ENCODE measurements at places on chromosomes 2 and 18.

DNA sequence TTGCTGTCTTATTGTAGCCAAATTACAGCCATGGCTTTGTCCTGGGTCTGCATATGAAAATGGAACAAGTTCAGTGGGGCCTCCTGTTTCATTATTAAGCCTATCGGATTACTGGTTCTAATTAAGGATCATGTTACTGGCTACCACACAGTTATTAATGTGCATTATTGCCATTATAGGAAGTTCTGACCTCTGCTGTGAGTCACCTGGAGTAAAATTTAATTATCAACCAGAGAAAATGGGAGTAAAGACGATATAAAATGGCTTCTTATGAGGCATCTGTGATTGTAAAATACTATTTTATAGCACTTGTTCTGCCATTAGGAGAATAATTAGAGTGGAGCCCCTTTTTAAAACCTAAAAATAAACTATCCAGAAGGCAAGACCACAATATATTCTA lies 143.3 kb upstream of the ITGB6 start:
- no peak for DNase-seq

DNA sequence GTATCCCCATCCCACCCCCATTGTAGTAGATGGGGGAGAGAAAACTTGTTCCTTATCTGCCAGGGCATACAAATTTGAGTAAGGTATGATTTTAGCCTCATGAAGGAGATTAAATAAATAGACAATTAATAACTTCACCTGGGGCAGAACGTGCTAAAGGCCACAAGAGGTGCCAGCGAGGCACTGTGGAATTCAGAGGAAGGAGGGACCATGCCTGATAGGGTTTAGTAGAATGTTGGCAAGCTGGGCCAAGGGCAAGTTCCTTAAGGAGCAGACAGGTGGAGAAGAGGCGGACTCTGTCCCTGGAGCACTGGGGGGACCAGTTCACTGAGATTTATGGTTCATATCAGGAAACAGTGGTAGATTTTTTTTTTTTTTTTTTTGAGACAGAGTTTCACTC lies 22.5 kb downstream of the STAMBP start:
- DNase-seq = no peak

DNA sequence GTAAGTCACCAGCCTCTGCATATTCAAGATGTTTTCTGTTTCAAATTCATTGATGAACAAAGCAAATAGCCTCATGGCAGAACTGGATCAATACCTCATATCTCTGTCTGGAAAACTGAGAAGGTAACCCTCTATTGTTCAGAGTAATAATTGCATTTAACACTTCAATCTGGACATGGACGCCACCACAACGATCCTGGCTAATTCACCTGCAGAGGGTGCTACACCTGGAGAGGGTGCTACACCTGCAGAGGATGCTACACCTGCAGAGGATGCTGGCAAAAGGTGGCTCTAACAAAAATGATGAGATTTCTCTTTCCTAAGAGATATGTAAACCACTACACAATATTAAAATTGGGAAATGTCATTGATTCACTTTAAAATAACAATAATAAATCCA lies 183.1 kb upstream of the HNRNPA3 start:
- no peak for DNase-seq

DNA sequence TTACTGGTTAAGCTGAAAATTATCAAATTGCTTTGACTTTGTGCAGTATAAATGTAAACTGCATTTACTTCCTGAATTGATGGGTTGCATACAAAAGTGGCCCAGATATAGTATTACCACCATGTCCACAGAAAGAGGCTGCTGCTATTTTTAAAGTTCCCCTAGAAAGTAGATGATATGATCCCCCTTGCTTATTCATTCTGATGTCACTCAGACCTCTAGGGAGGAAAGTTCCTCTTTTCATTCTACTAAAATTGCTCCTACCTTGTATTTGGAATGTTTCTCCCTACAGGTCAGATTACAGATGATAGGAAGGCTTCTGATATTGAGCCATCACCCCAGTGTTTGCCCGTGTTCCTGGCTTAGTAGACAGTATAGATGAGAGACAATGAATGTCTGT lies 247.6 kb upstream of the TNP1 start:
- no peak for DNase-seq

DNA sequence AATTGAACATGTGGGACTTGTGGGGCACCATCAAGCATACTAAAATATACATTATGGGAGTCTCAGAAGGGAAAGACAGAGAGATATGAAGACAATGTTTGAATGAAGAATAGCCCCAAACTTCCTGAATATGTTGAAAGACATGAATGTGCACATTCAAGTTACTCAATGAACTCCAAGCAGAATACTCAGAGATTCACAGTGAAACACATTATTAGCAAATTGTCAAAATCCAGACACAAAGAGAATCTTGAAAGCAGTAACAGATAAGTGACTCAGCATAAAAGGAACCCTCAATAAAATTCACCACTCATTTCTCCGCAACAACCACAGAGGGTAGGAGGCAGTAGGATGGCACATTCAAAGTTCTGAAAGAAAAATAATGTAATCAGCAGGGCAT lies 8.8 kb downstream of the C2orf92 start:
- no peak for DNase-seq

DNA sequence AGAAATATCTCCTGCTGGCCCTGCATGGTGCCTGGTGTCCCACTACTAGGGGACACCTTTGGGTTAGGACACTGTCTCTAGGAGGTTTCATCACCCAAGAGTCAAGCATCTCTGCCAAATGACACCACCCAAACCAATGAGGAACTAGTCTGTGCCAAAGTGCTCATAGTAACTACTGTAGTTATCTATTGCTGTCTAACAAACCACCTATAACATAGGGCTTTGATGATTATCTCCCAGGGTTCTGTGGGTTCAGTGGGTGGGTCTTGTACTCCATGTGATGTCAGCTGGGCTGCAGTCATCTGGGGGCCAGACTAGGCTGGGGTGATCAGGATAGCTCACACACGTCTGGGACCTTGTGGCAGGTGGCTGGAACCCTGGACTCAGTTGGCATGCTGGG lies 59.8 kb downstream of the EPAS1 start:
- DNase-seq = no peak

DNA sequence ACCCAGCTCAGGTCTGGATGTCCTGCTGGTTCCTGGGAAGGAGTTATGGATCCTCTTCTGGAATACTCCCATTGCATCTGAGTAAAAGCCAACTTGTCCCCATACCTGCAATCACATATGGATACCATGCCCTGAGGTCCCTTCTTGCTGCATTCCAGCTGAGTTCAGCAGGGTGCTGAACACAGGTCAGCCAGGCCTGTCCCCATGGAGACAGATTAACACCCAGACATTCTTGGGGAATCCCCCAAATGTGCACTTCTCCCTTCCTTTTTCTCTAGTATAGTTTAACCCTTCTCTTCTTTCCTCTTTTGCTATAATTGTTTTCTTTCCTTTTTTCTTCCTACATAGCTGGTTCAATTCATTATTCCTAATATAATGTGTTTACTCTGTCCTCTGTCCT lies 799.6 kb upstream of the HS6ST1 start:
- DNase-seq = no peak

DNA sequence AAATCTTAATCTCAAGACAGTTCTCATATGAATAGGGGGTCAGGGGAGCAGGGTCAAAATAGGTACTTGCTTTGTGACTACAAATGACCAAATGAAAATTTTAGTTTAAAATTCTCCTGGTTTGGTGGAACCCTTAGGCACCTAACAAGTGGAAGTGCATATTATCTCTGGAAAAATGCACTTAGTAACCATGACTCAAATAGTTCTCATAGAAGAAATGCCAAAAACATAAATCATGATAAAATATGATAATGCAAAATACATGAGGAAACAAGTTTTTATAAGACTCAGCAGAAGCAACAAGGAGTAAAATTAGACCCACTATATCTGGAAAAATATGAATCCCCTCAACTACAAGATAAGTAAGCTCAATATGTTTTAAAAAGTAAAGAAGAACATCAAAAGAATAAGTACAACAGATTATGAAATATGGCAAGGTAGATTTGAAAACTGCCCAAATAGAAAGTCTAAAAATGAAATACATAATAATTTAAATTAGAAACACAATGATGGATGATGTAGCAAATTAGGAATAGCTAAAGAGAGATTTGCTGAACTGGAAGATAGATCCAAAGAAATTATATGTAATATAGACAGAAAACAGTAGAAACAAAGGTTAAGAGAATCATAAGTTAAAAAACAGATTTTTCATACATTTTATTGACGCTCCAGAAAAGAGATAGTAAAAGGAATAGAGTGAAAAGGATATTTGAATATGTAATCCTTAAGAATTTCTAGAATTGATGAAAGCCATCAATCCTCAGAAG lies 308.3 kb downstream of the SETBP1 start:
- no peak for DNase-seq

DNA sequence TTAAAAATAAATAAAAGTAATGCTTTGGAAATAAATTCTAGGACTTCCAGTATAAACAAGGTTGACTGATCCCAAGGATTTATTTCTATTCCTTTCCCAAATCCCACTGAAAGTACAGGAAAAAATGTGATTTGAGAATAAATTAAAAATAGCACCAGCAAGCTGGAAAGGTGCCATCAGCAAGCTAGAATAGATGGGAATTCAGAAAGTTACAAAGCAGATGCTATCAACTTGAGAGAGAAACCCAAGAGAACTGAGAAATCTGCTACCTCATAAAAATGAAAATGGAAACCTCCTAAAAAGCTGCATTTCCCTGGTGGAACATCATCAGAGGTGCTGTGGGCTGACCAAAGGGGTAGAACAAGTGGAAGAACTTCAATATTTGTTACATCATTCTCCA lies 148.6 kb upstream of the KCNJ3 start:
- DNase-seq = no peak

- peak; percentile 93 for DNase-seq
Observed at GRCh38 chr2:42047488-42048298, at the start of gene PKDCC. TSS of gene PKDCC (plus strand) at chr2:42048021. CDS start at chr2:42048200, 179 bp downstream.

GRCh38 chr2:238894950-238895298 lies 47.0 kb downstream of the TWIST2 start:
- no peak for DNase-seq

- no peak for DNase-seq
Observed at GRCh38 chr2:195318440-195319111, 338.4 kb upstream of the SLC39A10 start.

DNA sequence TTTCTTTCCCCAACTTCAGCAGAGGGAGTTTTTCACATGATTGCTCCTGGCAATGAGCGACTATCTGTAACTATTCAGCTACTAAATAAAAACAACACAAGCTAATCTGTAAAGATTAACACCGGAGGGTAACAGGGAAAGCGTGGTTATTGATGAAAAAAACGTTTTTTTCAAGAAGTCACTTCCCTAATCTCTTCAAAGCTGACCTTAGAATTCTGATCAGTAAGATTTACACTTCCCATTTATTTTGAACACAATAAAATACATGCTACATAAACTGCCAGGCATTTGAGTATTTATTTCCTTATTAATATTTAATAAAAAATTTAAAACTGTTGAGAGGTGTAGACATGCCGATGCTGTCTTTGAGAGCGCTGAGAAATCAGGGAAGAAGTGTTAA lies 207.4 kb upstream of the HDAC4 start:
- DNase-seq = no peak

GRCh38 chr2:109675666-109676345 lies 61.6 kb downstream of the SOWAHC start:
- DNase-seq = no peak

- DNase-seq = no peak
Observed at GRCh38 chr18:79553696-79554095, 125.9 kb upstream of the CTDP1 start.

DNA sequence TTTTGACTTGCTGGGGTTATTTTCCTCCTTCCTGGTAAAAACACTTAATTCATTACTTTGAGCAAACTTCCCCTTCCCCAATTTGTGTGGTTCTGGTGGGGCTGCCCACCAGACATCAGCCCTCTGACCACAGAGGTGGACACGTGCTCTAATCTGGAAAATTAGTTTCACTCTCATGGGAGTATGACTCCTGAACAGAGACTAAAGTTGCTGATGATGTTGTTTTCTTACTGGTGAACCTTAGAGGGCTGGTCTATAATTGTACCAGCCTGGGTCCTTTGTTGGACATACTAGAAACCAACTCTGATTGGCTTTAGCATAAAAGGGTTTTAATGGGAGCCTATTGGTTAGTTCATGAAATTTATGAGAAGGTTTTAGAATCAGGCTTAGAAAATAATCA lies 54.1 kb upstream of the ACYP2 start:
- DNase-seq = no peak

DNA sequence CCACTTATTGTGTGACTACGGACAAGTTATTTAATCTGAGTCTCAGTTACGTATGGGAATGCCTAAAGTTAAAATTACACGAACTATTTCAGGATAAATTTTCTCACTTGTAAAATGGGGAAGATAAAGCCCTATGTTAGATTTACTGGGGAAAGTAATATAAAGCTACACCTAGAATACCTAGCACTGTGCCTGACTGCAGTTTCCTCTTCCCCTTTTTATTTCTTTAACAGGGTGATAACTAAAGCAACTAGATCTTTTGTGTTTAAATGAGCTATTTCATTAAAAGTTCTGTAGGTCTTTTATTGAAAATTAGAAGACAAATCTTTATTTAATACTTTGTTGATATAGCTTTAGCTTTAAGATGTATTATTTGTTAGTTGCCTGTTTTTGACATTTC lies 5.0 kb downstream of the B3GNT2 start:
- DNase-seq = no peak

- DNase-seq = no peak
Observed at GRCh38 chr2:189709501-189710221, 35.2 kb downstream of the ANKAR start.

GRCh38 chr18:34976899-34977837 lies 64.0 kb upstream of the MAPRE2 start:
- peak; percentile 85 for DNase-seq

DNA sequence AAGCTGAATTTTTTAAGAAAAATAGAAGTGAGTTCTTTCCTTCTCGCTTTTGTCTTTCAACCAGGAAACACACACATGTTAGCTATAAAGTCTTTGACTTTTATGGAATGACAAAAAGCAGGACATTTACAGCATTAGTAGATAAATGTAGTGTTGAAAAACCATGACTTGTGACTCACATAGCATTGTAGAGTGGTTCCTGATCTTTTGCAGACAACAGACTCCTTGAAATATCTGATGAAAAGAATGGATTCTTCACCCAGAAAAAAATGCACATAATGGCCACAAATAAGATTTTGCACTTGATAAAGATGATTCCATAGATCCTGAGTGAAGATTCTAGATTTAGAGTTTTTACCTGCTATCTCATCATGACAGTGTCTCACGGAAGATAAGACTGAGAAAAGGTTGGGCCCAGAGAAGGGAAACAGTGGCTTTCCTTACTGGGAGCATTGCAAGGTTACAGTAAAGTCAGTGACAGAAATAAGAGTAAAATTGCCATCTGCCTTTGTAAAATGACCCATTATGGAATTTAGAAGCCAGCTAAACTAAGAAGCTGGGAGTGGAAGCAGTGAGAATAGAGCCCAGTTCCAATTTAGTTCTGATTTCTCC lies 14.0 kb downstream of the SMARCAL1 start:
- DNase-seq = no peak

- no peak for DNase-seq
Observed at GRCh38 chr18:24935896-24936295, 416.1 kb downstream of the ZNF521 start.

DNA sequence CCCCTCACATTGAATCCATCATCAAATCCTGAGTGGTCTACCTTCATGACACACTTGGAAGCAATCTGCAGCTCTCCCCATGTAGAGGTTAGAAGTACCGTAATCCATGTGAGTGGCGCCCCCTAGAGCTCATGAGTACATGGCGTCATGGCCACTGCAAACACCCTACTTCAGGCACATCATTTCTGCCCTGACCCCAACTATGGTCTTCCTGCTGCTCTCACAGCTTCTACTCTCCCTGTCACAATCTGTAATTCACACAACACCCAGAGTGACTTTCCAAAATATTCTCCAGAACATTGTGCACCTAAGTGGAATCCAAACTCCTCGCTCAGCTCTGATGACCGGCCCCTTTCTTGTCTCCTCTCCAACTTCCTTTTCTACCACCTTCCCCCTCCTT lies 141.9 kb downstream of the ANKRD44 start:
- DNase-seq = peak; percentile 73
